ENCODE measurements at places on chromosomes 1 and 21. TPM values are rescaled to one million over a fixed set of nuclear protein-coding genes. Genes with fewer than 3 reads are reported as not detected.
A peak's percentile ranks its signal among the peaks of the same experiment; 100 is the strongest.

- no peak for DNase-seq
Observed at GRCh38 chr1:154750681-154751665, 119.1 kb downstream of the KCNN3 start.

DNA sequence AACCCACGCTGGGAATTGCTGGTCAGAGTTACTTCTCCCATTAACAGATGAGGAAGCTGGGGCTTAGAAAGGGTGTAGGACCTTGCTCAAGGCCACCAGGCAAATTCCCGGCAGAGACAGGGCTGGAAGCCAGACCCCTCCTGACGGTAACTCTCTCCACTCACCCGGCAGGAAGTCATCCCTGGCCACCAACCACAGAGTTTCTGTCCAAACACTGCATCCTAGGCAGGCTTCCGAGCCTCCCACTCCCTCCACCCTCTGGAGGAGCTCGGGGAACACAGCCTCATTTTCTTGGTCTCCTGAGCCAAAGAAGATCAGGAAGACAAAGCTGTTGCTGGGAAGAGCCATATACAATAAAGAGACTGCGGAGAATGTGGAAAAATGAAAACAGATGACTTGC, 25.0 kb upstream of the ZNF436 start:
- peak; percentile 89 for DNase-seq

- DNase-seq, result no peak
Observed at GRCh38 chr1:84467298-84467697, 11.8 kb upstream of the RPF1 start.

- no peak for DNase-seq
Observed at GRCh38 chr1:8831340-8831739, 13.9 kb upstream of the RERE start.

- no peak for DNase-seq
Observed at GRCh38 chr1:86775395-86775794, 71.0 kb downstream of the SH3GLB1 start.

DNA sequence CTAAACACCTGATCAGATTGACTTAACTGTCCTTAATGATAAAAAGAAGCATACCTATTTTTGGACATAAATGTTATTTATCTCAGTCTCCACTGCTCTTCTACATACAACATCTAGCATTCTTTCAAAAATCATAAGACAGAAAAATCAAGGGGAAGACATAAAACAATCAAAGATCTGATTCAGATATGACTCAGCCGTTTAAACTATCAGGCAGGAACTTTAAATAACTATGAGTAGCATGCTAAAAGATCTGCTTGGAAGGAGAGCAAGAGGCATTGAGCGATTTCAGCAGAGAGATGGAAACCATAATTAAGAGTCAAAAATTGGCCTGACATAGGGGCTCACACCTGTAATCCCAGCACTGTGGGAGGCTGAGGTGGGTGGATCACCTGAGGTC, 27.2 kb upstream of the SLC22A15 start:
- DNase-seq, result no peak

Gene RORC
- 13.0 TPM for total RNA-seq

Measured in left ventricle myocardium superior (tissue), 1 donor.